ENCODE measurements at places on chromosomes 4 and X. TPM values are rescaled to one million over a fixed set of nuclear protein-coding genes. Genes with fewer than 3 reads are reported as not detected.

DNA sequence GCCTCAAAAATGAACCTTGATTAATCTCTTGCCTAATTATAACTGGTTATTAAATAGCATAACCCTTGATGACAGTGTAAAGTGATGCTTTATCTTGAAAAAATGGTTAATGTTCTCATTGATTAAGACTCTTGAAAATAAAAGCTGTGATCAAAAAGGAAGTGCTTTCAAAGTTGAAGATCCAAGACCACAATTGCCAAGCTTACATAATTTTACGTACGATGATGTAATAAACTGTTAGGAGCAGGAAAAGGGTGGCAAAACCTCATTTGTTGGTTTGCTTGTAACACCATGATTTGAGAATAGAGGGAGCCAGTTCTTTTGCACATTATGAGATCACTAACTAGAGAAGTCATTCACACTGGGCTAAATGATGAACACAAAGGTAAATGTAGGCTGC is 322.2 kb downstream of the ADGRL3 start:
- no peaks in the 10 kb centered on the region for H3K4me1 ChIP-seq
- no peaks in the 10 kb centered on the region for H3K36me3 ChIP-seq
- no peak overlapping the region for H3K4me3 ChIP-seq
- H3K27ac ChIP-seq, result no peak overlapping the region
- no peak for DNase-seq
- H3K27me3 ChIP-seq, result no peaks in the 10 kb centered on the region

- H3K27me3 ChIP-seq, result peaks cover 4% of the 10 kb centered on the region
- no peak overlapping the region for H3K27ac ChIP-seq
- no peak for DNase-seq
- peaks cover 55% of the 10 kb centered on the region for H3K4me1 ChIP-seq
Measured at GRCh38 chr4:148052448-148052847, 320.6 kb downstream of the ARHGAP10 start.

- no peaks in the 10 kb centered on the region for H3K27me3 ChIP-seq
- no peak overlapping the region for H3K27ac ChIP-seq
- no peak overlapping the region for H3K4me3 ChIP-seq
- DNase-seq, result peak; percentile 74
- H3K4me1 ChIP-seq, result no peaks in the 10 kb centered on the region
Measured at GRCh38 chr4:40916880-40917279, 167.1 kb downstream of the NSUN7 start.

DNA sequence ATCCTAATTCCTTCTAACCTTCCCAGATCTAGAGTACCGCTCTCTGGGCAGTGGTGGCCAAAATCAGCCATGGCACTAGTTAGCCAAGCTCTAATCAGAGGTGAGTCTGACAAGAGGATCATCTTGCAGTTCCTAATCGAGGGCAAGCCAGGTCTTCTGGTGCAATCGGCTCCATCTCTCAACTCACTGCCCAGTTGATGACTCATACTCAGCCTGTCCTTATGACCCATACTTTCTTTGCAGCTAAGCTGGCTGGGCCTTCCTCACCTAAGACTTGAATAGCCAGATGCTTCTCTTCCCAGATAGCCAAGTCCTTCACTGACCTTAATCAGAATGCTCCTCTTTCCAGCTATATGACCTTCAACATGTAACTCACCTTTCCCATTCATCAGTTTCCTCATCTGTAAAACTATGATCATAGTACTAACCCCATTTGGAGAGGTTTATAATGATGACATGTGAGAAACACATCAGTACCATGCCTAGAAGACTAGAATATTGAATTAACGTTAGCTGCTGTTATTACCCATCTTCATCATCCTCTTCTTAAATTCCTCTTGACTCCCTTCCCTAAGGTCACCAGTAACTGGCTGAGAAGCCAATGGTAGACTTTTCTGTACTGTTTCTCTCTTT is 57.1 kb downstream of the RELL1 start:
- H3K27me3 ChIP-seq, result no peaks in the 10 kb centered on the region
- no peak overlapping the region for H3K4me3 ChIP-seq
- H3K27ac ChIP-seq, result no peak overlapping the region
- no peaks in the 10 kb centered on the region for H3K36me3 ChIP-seq

GRCh38 chrX:139020801-139021200 is 309.3 kb upstream of the FGF13 start:
- no peak for DNase-seq
- no peaks in the 10 kb centered on the region for H3K36me3 ChIP-seq
- H3K27ac ChIP-seq, result no peak overlapping the region
- H3K4me1 ChIP-seq, result no peaks in the 10 kb centered on the region

DNA sequence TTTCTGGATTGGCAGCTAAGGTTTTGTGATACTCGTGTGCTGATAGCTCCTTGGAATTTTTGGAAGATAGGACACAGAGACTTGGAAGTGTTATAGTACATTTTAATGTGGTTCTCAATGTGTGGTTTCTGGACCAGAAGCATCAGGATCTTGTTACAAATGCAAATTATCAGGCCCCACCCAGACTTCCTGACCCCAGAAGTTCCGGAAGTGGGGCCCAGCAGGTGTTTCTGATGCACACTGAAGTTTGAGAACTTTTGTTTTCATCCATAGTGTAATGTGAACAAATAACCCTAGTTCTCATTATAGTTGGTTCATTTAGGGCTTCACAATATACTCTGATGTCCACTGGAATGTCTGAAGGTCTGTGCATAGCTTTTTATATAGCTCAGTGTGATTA is 49.6 kb downstream of the LAMP2 start:
- H3K27me3 ChIP-seq, result no peaks in the 10 kb centered on the region
- H3K4me3 ChIP-seq, result no peak overlapping the region
- peak; percentile 60 for DNase-seq
- no peaks in the 10 kb centered on the region for H3K36me3 ChIP-seq
- no peak overlapping the region for H3K27ac ChIP-seq
- H3K4me1 ChIP-seq, result peaks cover 12% of the 10 kb centered on the region

DNA sequence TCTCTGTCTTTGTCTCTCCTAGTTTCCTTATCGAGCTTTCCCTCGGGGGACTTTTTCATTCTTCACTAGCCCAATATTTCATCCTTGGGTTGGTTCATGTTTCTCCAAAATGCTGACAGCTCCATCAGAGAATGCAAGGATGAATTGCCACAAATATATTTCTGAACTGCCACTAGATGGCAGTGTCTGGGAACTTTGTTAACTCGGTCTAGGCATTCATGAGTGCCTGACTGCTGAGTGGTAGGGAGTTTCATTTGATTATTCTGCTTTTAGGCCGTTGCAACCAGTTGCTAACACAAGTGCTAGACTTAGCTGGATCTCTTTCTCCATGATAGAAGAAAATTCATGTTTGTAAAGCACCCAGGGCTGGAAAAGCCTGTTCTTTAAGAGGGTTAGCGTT is 73.5 kb upstream of the RAP2C start:
- H3K36me3 ChIP-seq, result no peaks in the 10 kb centered on the region
- no peaks in the 10 kb centered on the region for H3K4me1 ChIP-seq
- H3K27me3 ChIP-seq, result no peaks in the 10 kb centered on the region
- no peak overlapping the region for H3K4me3 ChIP-seq
- no peak overlapping the region for H3K27ac ChIP-seq

DNA sequence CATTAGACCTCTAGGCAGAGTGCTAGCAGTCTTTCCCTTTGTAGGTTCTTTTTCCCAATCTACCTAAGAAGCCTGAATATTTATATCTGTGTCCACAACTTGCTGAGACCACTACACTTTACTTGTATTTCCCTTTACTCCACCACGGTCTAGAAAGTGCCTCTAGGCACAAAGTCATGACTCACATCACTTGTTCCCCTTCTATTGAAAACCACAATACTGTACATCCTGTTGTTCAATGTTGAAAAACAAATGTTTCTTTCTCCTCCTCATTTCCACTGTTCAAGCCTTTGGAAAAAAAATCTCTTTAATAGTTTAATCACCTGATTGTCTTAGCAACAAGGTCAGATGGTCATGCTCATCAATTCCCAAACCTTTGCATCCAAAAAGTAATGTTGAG is 326.7 kb downstream of the GUCY2F start:
- H3K27ac ChIP-seq, result no peak overlapping the region
- no peaks in the 10 kb centered on the region for H3K4me1 ChIP-seq
- H3K27me3 ChIP-seq, result no peaks in the 10 kb centered on the region
- H3K4me3 ChIP-seq, result no peak overlapping the region
- DNase-seq, result no peak

DNA sequence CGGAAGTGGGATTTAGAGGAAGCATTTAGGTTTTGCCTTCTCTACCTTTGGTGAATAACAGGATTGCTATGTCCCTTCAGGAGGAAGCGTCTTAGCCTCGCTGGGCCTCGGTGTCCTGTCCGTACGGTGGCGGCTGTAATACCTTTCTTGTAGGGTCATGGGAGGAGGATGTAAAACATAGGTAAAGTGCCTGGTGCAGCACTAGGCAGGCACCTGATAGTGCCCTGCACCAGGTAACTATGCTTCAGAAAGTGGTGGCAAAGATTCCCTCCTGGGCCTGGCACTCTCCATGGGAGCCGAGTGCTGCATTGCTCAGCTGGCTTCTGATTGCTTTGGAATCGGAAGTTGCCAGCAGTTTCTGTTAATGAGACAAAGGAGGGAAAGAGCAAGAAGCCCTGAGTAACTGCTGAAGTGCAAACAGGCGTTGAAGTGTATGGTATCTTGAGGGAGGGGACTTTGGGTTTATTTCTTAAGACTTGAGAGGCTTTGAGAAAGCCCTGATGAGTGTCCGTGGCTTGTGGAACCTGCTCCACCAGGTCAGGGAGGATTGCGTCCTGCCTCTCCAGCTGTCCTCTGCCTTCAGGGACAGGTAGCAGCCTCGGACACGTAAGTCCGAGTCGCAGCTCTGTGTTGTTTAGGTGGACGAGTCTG is 45.8 kb downstream of the TBC1D14 start:
- H3K27me3 ChIP-seq, result no peaks in the 10 kb centered on the region
- DNase-seq, result no peak
- no peaks in the 10 kb centered on the region for H3K4me1 ChIP-seq
- H3K27ac ChIP-seq, result no peak overlapping the region
- H3K4me3 ChIP-seq, result no peak overlapping the region
- no peaks in the 10 kb centered on the region for H3K36me3 ChIP-seq

- no peaks in the 10 kb centered on the region for H3K4me1 ChIP-seq
- no peaks in the 10 kb centered on the region for H3K36me3 ChIP-seq
- H3K4me3 ChIP-seq, result no peak overlapping the region
- H3K27me3 ChIP-seq, result no peaks in the 10 kb centered on the region
- DNase-seq, result no peak
- H3K27ac ChIP-seq, result no peak overlapping the region
Measured at GRCh38 chrX:87397103-87397886, 120.3 kb upstream of the KLHL4 start.

DNA sequence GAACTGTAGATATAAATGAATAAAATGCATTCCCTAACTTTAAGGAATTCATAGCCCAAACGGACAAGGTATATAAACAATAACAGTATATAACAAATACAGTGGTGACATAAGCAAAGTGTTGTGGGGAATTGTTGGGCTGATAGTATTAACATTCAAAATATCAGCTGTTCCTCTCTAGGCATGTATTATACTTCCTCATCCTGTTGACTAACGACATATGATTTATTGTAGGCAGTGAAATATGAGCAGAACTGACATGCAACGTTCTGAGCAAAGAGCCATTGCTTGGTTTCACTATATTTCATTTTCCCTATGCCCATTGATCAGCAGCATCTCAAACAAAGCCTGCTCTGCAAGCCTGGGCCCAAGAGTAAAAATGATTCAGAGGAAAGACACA is 143.9 kb downstream of the PTCHD1 start:
- H3K4me1 ChIP-seq, result no peaks in the 10 kb centered on the region
- H3K27ac ChIP-seq, result no peak overlapping the region
- H3K36me3 ChIP-seq, result no peaks in the 10 kb centered on the region
- H3K4me3 ChIP-seq, result no peak overlapping the region

DNA sequence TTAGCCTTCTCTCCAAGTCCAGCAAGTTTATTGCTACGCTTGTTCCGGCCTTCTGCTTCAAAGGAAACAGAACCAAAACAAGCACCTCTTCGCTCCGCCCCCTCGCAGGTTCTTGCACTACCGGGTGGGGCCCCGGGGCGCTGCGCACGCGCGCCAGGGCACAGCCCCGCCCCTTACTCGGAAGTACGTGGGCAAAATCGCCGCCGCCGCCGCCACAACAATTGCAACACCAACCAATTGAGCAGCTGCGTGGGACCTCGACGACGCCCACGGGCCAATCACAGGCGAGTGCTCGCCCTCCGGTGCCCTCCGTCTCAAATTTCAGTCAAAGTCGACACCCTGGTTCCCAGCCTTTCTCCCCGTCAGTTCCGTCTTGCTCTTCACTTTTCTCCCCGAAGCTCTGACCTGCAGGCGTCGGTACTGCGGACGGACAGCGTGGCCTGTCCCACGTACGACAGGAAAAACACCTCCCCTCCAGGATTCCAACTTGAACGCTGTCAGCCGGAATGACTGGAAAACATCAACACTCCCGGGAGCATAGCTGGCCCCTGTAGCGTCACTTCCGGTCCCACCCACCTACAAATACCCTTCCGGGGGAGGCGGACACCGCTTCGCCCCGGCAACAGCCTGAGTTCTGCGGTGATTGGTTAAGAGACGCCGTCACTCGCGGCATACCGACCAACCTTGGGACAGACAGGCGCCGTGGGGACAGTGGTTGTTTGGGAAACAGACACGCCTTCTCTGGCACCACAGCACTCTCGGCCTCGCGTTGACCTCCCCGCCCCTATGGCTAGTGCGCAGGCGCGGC is 624 bp upstream of the OTUD5 start:
- peak overlapping the region; percentile 73 for H3K4me3 ChIP-seq
- H3K27ac ChIP-seq, result peak overlapping the region; percentile 91
- H3K27me3 ChIP-seq, result no peaks in the 10 kb centered on the region
- peak; percentile 96 for DNase-seq
- peaks cover 53% of the 10 kb centered on the region for H3K4me1 ChIP-seq

- no peak overlapping the region for H3K4me3 ChIP-seq
- H3K27ac ChIP-seq, result no peak overlapping the region
- no peaks in the 10 kb centered on the region for H3K36me3 ChIP-seq
- no peak for DNase-seq
- no peaks in the 10 kb centered on the region for H3K27me3 ChIP-seq
Measured at GRCh38 chr4:78534286-78534955, 17.1 kb upstream of the ANXA3 start.

DNA sequence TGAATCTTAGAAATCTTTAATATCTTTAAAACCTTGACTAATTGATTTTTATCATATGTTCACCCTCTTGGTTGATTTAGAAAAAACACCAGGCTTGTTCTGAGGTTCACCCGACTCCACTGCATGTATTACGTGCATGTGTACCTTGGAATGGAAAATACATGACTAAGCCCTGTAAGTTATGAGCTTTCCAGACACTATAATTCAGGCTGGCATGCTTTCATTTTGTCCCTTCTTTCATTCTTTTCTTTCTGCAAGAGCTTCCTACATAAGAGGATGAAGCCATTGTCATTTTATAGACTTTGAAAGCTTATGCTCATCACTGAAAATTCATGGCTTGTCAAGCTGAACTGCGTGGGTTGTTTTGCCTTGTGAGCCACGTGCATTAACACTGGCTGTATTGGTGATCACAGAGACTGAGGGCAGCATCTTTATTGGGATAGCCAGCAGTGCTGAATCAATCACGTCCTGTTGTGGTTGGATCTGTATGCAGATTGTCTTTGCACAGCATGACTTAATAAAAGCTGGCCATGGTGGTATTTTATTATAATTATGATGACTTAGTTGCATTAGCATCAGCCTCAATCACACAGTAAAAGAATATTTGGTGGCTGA is 141.9 kb downstream of the SLIT2 start:
- no peaks in the 10 kb centered on the region for H3K4me1 ChIP-seq
- no peak for DNase-seq
- H3K27me3 ChIP-seq, result no peaks in the 10 kb centered on the region
- no peak overlapping the region for H3K4me3 ChIP-seq
- H3K27ac ChIP-seq, result no peak overlapping the region

The GPR119 gene
- not detected for total RNA-seq

The IRAK1 gene
- 76.0 TPM for total RNA-seq

The SPARCL1 gene
- 0.11 TPM for total RNA-seq

The SOX3 gene
- not detected for total RNA-seq

The EXOSC9 gene
- 42.2 TPM for total RNA-seq

The NLGN4X gene
- 183 TPM for total RNA-seq

The SPATA18 gene
- not detected for total RNA-seq
